Suppressor macrophage (primary cell): ENCODE measurements at places on chromosomes 11 and 22.

- peak; percentile 8 for DNase-seq
These were observed 134.0 kb downstream of the NTM start for GRCh38 chr11:131504199-131504949.

- DNase-seq = no peak
These were observed 99.1 kb upstream of the MTNR1B start for GRCh38 chr11:92870196-92870832.

GRCh38 chr11:63369971-63370588 is 495 bp downstream of the SLC22A9 start:
- no peak for DNase-seq

DNA sequence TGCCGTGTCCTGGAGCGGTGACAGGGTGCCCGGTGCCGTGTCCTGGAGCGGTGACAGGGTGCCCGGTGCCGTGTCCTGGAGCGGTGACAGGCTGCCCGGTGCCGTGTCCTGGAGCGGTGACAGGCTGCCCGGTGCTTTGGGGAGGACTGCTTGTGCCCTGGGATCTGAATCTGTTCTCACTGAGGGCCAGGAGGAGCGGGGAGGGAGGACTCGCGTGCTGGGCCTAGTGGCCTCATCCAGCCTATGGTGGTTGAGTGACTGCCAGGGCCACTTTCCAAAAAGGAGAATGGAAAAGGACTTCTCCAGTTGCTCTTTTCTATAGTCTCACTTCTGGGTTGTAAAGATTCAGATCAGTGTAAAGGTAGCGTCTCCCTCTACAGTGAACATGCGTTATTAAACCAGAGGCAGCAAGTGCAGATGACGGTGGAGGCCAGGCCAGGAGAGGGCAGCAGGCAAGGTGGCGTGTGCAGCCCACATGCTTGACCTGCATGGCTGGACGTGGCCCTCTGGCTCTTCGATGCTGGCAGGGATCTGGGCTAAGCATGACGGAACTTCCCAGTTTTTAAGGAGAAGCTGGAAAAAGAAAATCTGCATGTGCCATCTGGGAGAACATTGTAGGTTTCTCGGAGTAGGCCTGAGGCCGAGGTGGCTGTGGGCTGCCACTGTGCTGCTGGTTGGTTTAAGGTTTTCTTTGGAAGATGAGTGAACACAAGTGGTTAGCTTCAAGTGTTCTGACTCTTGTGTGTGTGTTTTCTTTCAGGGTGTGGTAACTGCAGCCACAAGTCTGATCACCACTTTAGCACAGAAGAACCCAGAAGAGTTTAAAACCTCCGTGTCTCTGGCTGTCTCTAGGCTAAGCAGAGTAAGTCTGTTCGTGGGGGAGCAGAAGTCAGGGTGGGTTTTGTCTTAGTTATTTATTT is 55.0 kb downstream of the AP2A2 start:
- DNase-seq = no peak

DNA sequence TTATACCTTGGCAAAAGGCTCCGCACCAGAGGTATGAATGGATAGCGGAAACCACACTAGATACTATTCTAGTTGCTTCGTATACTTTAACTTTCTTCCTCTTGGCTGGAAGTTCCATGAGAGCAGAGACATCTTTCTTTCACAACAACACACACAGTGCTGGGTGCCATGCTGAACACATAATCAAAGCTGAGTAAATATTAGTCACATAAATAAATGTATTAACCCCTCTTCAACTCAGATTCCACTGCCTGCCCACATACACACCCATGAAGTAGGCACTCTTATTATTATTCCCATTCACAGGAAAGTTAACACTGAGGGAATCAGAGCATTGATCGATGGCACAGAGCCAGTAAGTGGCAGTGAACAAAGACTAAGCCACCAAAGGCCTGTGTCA is 35.4 kb downstream of the SPON1 start:
- no peak for DNase-seq

DNA sequence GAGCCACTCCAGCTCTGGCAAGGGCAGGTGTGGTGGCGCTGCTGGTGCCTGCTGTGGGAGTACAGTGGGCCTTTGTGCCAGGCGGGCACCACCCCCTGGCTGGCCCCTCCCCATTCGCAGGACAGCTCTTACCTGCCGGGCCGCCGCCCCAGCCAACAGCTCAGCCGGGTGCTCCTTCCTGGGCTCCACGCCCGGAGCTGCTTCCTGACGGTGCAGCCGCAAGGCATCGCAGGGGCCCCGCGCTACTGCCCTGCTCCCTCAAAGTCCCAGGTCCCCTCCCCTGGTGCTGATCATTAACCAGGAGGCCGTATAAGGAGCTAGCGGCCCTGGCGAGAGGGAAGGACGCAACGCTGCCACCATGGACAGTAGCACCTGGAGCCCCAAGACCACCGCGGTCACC is at the start of gene SLC5A1:
TSS of gene SLC5A1 (plus strand) at position 338 of the 400 bp plus-strand sequence. CDS start at position 359, 21 bp downstream.
- no peak for DNase-seq

GRCh38 chr22:43060183-43060582 is 29.0 kb downstream of the TTLL1 start:
- DNase-seq = peak; percentile 54

GRCh38 chr11:131530407-131530806 is 160.0 kb downstream of the NTM start:
- no peak for DNase-seq

GRCh38 chr11:47641600-47642098 is 710 bp downstream of the MTCH2 start:
- DNase-seq = no peak

DNA sequence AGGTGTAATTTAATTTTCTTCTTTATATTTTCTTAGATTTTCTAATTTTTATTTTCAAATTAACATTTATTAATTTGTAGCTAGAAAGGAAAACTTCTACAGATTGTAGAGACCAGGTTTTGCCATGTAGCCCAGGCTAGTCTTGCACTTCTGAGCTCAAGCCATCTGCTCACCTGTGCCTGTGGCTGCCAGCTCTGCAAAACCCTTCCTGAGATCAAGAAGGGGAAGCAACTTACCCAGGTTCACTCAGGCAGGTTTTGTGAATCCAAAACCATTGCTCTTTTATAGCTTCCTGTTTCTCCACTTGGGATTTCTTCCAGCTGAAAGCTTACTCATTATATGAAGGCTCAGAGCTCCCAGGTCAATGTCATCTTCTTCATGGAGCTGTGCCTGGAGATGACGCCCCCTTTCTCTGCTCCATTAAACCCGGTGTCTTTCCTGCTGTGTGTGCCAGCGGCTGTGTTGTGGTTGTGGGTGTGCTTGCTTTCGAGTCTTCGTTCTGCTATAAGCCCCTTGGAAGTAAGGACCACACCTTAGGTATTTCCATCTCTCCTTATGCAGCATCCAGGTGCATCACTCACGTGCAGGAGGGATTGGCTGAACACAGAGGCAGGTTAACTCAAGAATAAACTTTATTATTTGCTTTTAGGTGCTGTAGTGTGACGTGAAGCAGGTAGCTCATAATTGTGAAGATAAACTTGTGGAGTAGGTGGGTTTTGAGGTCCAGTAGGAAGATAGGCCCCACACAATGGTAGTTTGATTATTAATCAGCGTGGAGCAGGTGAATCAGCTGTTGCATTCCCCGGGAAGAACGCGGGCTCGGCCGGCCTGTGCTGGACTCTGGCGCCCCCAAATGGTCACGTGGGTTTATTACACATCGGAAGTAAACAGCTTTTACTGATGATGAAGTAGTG is 42.2 kb upstream of the INCENP start:
- DNase-seq = peak; percentile 90

DNA sequence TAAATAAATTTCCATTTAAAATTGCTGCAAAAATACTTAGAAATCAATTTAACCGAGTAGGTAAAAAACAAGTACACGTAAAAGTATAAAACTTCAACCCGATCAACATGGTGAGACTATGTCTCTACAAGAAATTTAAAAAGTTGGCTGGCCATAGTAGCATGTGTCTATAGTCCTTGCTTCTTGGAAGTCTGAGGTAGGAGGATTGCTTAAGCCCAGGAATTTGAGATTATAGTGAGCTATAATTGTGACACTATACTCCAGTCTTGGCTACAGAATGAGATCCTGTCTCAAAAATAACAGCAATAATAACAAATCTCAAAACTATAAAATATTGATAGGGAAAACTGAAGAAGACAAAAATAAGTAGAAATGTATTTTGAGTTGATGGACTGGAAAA is 11.1 kb downstream of the CASP4 start:
- no peak for DNase-seq

DNA sequence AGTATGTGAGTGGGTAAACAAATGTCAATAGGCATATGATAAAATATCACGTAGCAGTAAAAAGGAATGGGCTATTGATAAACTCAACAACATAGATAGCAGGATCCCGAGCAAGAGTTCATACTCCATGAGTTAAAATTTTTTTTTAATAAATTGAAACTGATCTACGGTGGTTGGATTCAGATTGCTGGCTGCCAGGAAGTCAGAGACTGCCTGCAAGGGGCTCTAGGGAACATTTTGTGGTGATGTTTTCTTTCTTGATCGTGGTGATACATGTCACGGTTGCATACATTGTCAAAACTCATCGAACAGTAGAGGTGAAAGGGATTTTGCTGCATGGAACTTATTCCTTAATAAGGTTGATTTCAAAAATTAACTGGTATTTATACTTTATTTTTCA is 62.6 kb upstream of the WNT7B start:
- DNase-seq = no peak

- no peak for DNase-seq
These were observed 611.1 kb downstream of the SOX6 start for GRCh38 chr11:15745266-15745665.

DNA sequence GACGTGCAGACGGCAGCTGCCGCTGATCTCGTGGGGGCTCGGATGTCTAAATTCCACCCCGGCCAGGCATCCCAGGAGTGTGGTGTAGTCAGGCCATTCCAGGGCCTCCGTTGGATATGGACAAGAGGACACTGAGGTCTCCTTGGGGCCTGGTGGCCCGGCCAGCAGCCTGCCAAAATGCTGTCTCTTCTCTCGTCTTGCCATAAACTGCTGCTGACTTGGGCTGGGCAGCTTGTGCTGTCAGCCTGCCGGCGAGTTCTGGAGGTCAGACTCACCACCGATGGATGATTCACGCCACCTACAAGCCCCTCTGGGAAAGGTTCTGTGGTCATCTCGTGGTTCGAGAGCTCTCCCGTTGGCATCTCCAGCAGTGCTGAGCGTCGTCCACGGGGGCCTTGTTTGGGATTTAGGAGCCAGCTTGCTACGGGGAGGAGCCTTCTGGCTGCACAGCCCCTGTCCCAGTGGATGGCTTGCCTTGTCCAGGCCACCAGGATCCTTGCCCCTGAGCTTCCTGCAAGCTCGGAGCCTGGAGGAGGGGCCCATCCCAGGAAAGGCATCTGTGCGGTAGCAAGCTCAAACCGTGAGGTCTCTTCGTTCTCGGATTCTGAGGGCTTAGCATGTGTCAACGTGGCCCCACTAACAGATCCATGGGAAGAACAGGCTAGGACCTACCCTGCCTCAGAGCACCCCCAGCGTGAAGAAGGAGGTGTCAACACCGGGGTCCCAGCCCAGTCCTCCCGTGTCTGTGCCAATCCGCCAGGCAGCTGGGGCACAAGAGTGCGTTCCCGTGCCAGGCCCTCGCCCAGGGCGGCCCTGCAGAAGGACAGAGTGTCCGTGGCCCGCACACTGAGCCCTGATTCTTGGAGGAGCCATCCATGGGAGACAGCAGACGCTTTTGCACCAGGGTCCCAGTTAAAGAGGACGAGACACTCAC is 1114.1 kb downstream of the BRD1 start:
- no peak for DNase-seq

DNA sequence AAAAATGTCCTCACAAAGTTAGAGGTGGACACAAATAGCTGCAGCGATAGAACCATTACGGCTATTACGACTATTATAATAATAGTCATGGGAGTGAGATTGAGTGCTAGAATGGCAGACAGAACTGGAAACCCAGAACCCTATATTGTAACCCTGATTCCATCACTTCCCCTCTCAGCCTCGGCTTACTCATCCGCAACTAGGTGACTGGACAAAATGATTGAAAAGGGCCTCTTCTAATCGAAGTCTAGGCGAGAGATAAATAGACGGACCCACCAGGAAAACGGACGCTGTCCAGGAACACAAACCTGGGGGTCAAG is 629 bp downstream of the PSMA1 start:
- DNase-seq = peak; percentile 74

DNA sequence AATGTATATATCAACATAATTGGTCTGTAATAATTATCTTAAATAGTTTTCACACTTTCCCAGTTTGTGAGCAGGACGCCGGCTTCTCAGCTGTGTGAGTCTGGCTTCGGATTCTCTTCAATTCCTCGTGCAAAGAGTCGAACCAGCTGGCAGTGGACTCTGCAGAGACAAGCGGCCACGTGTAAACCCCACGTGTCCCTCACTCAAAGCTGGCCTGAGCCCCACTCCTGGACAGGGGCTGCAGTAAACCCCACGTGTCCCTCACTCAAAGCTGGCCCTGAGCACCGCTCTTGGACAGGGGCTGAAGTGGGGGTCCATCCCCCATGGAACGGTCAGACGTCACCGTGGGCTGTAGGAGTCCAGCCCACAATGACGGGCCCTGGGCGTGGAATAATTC is 51.0 kb downstream of the CERK start:
- DNase-seq = no peak

DNA sequence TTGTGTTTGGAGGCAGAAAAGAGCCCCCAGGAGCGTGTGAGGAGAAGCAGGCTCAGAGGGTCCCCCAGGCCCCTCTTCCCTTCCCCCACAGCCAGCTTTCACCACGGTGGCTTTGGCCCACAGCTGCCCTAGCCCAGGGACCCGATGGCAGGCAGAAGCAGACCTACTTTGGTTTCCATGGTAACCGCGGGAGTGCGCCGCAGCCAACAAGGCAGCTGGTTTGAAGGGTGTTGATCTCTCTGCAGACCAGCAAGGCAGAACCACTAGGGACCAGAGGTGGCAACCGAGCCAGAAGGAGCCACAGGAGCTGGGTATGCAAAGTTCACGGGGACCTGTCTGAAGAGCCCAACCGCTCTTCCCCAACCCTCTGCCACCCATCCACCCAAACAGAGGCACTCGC is 69.4 kb downstream of the BUD13 start:
- no peak for DNase-seq

GRCh38 chr22:48262596-48263430 is 1500.4 kb downstream of the TBC1D22A start:
- no peak for DNase-seq

DNA sequence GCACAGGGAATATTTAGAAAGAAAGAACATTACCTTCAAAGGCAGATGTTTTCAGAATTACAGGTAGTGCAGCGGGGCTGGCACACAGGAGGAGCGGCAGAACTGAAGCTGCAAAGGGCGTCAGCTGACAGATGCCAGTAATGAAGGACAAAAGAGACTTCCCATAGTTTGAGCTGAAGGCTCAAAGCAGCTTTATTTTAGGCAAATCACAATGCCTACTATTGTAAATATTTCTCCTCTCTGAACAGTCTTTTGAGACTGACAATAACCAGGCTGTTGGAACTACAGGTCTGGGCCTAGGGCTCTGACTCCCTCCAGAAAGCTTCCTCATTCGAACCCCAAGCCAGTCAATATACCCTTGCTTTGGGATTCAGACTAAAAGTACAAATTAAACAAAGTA is 256.9 kb upstream of the NARS2 start:
- no peak for DNase-seq
